Kidney epithelial cell (primary cell): ENCODE measurements at places on chromosomes 1 and 21. TPM values are rescaled to one million over a fixed set of nuclear protein-coding genes. Genes with fewer than 3 reads are reported as not detected.

- DNase-seq: no peak
Observed at GRCh38 chr1:185045814-185046492, 595 bp downstream of the RNF2 start.

The LCE2B gene
- total RNA-seq: not detected in 2 replicates

DNA sequence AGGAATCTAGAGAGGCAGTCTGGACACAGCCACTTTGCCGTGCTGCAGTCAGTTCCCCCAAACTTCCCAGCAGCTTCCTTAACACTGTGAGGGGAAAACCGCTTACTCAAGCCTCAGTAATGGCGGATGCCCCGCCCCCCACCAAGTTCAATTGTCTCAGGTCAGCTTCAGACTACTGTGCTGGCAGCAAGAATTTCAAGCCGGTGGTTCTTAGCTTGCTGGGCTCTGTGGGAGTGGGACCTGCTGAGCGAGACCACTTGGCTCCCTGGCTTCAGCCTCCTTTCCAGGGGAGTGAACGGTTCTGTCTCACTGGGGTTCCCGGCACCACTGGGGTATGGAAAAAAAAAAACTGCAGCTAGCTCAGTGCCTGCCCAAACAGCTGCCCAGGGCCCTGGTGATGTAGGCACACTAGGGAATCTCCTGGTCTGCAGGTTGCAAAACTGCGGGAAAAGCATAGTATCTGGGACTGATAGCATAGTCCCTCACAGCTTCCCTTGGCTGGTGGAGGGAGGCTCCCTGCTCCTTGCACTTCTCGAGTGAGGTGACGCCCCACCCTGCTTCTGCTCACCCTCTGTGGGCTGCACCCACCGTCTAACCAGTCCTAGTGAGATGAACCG lies 23.7 kb upstream of the HFM1 start:
- no peak for DNase-seq

DNA sequence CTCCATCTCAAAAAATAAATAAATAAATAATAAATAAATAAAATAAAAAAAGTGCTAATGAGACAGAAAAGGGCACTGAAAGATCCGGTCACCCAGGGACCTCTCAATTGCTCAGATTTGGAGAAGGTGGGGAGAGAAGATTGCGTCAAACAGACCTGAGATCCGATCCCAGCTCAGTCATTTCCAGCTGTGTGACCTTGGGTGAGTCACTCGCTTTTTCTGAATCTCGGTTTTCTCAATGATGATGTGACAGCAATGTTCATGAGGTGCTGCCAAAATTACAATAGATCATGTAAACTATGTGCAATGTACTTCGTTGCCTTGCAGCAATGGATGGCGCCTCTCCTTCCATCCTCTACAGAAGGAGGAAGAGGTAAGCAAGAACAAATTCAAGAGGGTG lies 11.1 kb upstream of the MEF2D start:
- no peak for DNase-seq

GRCh38 chr1:105100102-105100501 lies 1350.4 kb downstream of the AMY1C start:
- DNase-seq: no peak

The CD5L gene
- not detected in 2 replicates for total RNA-seq

The PYHIN1 gene
- total RNA-seq: not detected in 2 replicates

- DNase-seq: no peak
Observed at GRCh38 chr1:184499616-184500015, 112.8 kb downstream of the C1orf21 start.

DNA sequence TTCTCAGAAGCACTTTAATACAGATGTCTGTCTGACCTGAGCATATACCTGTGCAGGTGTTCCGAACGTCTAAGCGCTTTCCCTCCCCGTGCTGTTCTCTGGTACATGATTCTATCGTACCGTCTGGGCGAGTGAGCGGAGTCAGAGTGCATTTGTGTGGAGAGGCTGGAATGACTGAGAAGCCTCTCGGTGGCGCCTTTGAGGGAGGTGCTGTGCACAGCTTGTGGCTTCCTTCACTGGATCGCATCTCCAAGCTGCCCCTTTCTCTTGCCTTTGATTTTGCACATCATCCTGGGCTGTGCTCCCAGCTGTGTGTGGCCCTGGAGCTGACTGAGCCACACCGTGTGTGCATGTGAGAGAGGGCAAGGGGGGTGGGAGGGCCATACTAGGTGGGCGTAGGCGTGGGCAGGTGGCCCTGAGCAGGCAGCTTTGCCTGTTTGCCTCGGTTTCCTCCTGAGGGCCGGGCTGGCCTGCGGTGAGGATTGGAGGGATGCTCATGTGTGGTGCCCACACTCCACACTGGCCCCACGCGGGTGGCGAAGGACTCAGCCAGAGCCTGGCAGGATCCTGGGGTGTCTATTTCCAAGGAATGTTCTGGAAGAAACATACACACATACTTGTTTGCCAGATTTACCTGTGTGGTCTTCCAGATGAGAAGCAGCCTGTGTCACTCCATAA lies 105.3 kb downstream of the ADARB1 start:
- no peak for DNase-seq

- DNase-seq: no peak
Observed at GRCh38 chr1:22064751-22065402, 12.4 kb downstream of the CDC42 start.

The PSMG1 gene
- total RNA-seq: 37.1 and 52.6 TPM in 2 replicates

- no peak for DNase-seq
Observed at GRCh38 chr1:157659576-157660247, 40.9 kb downstream of the FCRL3 start.

- DNase-seq: no peak
Observed at GRCh38 chr1:116448785-116449385, 75.8 kb downstream of the ATP1A1 start.

GRCh38 chr1:166383137-166383536 lies 216.3 kb upstream of the FAM78B start:
- no peak for DNase-seq

- DNase-seq: no peak
Observed at GRCh38 chr1:4351453-4351852, 303.0 kb upstream of the AJAP1 start.

DNA sequence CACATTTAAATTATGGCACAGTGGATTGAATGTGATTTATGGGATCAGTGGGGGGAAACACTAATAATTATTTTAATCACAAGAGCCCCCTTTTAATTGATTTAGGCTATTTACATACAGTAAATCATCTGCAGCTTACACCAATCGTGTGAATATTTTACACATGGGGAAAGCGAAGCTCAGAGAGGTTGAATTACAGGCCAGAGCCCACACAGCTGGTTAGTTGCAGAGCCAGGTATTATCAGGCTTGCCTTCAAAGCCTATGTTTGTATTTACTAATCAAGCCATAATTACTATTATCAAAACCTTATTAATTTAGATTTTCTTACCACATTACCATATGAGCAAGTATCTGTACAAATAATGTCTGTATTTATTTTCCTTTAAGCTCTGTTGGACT lies 749 bp downstream of the SDCCAG8 start:
- DNase-seq: no peak

- DNase-seq: no peak
Observed at GRCh38 chr1:201739492-201740085, 89.4 kb upstream of the IPO9 start.

The GRHL3 gene
- 12.5 and 12.9 TPM in 2 replicates for total RNA-seq

The CYP2J2 gene
- total RNA-seq: 1.9 and 3.3 TPM in 2 replicates

DNA sequence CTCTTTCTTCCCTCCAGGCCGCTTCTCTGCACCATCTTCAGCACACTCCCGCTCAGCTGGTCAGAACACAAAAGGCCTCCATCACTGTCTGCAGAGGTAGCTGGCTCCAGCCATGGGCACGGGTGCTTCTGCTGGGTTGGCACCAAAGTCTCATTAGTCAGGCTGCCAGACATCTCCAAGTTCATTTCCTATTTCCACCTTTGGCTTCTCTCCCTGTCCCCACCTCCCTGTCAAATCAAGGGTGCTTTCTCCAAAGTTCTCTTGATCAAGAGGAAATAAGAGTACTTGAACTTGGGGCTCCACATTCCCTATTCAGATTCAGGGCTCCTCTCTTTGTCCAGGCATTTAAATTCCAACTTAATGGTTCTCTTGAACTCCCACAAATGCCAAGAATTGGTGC lies 33.9 kb upstream of the GRIK3 start:
- DNase-seq: no peak

The OR2AK2 gene
- not detected in 2 replicates for total RNA-seq

GRCh38 chr21:35386491-35387079 lies 337.5 kb upstream of the RUNX1 start:
- no peak for DNase-seq

- no peak for DNase-seq
Observed at GRCh38 chr1:169059421-169059820, 47.1 kb upstream of the ATP1B1 start.

- no peak for DNase-seq
Observed at GRCh38 chr1:195745189-195746010, 862.8 kb downstream of the KCNT2 start.

DNA sequence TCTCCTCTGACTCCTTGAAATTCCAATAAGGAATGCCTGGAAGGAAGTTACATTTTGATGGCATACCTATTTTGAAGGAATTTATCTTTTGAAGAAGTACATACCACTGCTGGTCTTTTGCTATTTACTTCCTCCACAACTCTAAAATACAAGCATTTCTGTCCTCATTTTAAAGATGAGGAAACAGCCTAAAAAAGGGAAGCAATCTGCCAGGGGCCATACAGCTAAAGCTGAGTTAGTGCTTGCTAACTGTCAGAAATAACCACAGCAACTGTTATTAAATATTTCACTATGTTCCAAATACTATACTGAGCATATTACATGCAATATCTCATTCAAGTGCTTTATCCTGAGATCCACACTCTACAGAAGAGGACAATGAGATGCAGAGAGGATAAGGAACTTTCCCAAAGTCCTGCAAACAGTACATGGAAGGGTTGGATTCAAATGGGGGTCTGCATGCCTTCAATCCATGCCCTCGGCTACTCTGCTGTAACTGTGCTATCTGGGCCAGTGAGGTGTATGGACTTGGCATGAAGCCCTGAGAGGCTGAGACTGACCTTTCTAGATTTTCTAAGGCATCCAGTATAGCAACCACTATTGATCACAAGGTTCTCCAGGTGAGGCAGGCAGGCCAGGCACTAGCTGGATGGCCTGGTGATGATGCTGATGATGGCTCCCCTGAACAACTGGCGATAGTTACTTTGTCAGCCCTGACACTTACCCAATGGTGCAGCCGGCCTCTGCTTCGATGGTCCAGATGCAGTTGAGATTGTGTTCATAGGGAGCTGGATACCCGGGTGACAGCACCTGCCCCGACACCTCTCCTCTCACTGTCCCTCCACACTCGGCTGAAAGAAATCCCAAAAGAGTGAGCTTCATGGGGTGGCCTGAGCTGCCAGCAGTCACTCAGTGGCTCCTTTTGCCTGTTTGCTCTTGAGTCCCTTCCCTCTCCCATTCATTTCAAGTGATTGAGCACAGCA lies 171.4 kb upstream of the HMGB4 start:
- DNase-seq: no peak
